ENCODE measurements at places on chromosomes 4 and X.
A peak's percentile ranks its signal among the peaks of the same experiment; 100 is the strongest.

DNA sequence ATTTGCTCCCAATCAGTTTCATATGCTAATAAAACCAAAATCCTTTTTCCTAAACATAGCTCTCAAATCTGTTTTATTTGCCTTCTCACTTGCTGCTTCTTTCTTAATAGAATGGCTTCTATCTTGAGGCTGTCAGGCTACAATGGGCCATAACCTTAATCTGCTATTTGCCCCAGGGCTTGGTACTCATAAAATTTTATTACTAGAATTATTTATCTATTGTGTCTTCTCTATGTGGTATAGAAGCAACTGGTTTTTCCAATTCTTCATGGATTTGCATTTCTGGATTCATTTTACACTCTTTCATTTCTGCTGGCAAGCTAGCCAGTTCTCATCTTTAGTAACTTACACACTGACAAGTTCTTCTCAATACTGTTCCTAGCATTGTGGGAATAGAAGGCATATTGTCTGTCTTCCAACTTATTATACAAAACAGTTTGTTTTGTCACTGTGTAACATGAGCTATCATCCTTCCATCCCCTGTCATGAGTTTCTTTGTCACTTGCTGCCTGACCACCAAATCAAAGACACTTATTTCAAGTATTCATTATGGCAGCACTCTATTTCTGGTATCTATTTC, 96.6 kb upstream of the KCNIP4 start:
- DNase-seq: no peak

DNA sequence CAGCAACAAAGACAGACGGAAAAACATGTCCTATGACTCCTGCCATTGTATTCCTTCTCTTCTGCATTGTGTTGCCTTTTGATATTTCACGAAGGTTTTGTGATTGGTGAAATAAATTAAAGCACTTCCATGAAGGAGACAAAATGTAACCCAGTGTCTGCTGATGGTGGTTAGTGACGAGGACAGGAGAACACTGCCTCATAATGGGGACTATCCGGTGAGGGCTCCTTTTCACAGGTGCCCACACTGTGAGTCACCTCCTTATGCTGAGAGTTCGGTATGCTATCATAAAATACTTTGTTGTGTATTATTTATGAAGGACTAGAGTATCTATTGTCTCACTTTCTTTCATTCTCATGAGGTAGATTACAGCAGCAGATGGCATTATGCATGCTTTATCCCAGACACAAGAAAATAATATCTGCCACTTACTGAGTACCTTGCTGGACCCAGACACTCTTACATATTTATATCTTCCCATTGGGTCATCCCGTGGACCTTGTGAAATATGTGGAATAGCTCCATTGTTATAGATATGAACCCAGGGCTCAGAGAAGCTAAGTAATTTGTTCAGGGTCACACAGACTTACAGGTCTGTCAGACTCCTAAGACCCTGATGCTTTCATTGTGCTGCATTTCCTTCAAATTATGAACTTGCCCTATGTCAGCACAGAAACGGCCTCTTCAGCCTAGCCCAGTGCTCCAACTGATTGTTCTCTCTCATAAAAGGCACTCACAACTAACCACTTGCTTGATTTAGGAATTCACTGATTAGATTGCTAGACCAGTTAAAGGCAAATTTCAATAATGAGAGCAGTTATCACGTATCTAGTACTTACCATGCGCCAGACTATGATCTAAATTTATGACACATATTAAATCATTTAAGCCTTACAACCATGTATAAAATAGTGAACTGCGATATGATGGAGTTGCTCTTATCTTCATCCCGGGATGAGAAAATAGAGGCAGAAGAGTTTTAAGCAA, 31.2 kb downstream of the PLS3 start:
- DNase-seq: no peak

GRCh38 chr4:1250921-1251772, 2.2 kb upstream of the CTBP1 start:
- no peak for DNase-seq

DNA sequence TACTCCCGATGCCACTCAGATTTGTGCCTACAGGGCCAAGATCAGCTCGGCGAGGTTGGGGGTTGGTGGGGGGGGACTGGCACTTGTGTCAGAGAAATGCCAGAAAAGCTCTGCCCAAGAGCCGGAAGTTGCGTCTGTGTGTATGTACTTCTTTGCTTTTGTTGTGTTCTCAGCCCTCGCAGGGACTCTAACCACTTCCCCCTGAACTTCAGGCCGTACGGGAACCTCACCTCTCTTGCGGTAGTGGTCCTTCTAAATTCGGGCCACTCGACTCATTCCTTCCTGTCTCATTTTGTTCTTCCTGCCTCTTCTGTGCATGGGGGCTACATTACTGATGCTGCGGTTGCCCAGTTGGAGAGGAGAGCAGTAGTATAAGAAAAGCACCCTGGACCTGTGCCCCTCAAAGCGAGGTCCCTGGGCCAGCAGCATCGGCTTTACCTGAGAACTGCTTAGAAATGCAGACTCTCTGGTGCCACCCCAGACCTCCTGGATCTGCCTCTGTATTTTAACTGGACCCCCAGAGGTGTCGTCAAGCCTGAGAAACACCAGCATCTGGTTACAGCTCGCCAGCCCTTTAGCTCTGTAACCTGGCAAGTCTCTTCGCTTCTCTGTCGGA, 146.3 kb upstream of the RPS6KA3 start:
- DNase-seq: peak; percentile 84

- DNase-seq: no peak
These were observed 848.6 kb upstream of the PABPC4L start for GRCh38 chr4:135050086-135050717.

GRCh38 chr4:182294451-182294850, 51.2 kb downstream of the TENM3 start:
- no peak for DNase-seq

DNA sequence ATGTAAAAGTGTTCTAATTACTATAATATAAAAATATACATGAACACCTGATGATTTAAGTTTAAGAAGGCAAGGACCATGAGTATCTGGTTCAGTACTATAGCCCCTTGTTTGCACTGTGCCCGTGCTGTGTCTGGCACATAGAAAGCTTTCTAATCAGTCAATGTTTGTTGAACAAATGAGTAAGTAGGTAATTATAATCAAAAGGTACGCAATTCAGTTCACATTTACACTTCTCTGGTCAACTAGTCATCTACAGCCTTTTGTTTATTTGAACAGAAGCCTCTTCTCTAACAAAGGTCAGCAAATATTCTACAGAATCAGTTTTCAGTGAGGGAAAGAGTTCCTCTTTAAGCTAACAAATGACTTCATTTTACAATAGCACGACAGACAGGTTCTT, 523.3 kb downstream of the SMARCA1 start:
- no peak for DNase-seq

DNA sequence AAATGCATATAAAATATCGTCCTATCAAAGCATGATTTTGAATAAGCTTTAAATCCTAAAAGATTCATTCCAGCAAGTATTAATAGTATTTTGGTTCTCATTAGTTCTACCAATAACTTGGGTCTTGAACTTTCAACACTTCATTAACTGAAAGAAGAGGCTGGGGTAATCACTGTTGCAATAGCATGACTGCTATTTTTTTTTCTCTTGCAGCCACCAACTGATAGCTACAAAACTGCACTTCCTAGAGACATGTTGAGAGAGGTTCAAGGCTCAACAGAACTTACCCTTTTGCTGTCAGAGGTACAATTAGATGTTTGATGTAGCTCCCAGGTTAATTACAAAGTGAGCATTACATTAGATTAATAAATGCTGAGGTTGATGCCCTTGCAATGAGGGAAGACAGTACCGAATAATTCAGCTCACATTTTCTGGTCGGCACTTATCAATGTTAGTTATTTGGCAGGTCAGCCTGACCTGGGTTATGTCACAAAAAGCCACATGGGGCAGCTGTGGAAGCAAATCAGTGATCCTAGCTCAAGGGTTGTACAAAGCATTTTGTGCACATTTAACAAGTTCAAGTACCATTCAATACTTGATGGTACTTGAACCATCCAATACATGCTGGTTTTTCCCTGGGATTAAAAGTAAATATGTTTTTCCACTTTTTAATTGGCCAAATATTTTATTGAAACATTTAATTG, 29.9 kb upstream of the TET2 start:
- no peak for DNase-seq

- no peak for DNase-seq
These were observed 273.4 kb upstream of the TRPC5 start for GRCh38 chrX:112355931-112356330.

DNA sequence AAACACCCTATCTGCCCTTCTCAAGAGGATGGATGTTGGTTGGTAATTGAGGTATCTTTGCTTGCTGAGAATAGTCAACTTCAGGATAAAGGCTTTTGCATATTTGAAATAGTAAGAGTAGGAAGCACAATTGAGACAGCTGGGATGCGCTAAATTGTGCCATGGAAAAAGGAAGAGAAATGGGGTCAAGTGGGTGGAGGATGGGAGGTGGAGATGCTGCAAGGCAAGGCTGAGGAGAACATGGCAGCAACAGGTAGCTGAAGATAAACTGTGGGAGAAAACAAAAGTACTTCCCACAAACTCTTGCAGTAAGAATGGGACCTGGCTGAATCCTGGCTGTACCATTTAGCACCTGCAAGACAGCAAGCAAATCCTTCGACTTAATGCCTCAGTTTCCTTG, 13.9 kb upstream of the CDS1 start:
- no peak for DNase-seq

- DNase-seq: peak; percentile 14
These were observed 73.4 kb upstream of the TTC29 start for GRCh38 chr4:147019091-147019490.

DNA sequence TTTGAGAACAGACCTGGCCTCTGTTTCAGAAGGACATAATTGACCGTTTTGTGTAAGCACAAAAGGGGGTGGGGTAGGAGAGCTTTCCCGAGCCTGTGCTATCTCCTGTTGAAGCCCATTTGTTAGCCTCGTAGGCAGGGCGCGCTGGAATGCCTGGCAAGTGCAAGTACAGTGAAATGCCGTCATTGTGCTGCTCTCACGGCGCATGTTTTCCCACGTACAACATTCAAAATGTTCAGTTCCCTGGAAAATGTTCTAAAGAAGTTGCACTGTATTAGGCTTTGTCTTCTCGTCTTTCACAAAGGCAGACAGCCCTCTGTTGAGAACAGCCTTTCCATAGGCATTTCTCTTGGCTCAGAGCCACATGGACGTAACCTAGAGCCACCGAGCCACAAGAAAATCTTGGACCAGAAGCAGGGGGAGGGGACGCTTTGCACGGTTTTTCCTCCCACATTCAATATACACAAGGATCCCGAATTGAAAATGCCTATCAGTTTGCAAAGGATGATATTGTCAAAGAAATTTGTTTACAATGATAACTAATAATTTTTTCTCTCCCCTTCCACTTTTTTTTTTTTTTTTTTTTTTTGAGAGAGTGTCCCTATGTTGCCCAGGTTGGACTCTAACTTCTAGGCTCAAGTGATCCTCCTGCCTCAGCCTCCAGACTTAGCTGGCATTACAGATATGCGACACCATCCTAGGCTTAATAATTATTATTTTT, 54.6 kb upstream of the RAPGEF2 start:
- DNase-seq: no peak

GRCh38 chr4:145492376-145492775, 10.7 kb downstream of the SMAD1 start:
- no peak for DNase-seq
